ENCODE measurements at places on chromosomes 11 and 22.

DNA sequence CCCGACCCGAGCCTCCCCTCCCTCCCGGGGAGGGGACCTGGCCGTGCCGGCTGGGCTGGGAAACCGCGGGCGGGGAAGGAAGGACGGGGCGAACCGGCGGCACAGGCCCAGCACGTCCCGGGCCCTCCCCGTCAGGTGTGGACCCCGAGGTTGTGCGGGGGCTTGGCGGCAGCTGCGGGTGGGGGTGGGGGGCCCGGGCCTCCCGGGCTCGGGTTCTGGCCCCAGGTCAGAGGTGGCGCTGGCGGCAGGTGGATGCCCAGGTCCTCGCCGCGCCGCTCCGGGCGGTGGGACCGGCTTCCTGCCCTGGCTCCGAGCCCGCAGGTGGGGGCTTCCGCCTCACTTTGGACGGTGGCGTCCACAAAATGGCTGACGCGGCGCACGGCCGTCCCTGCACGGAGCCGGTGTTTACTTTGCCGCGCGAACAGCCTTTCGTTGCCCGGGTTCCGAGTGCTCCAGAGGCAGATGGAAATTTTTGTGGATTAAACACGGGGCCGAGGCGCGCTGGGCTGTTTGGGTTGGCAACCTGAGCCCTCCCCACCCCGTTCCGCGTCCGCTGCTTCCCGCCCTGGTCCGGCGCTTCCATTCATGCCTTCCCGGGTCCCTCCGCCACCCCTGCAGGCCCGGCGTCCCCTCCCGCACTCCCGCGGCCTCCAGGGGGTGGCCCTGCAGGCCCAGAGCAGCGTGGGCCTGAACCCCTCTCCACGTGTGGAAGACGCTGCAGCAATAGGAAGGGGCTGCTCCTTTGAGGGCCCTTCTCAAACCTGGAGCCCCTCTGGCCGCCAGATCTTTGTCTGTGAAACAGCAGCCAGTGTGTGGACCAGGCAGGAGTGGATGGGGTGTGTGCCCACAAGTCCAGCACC lies 92.0 kb upstream of the KCNQ1OT1 start:
- no peak for DNase-seq

DNA sequence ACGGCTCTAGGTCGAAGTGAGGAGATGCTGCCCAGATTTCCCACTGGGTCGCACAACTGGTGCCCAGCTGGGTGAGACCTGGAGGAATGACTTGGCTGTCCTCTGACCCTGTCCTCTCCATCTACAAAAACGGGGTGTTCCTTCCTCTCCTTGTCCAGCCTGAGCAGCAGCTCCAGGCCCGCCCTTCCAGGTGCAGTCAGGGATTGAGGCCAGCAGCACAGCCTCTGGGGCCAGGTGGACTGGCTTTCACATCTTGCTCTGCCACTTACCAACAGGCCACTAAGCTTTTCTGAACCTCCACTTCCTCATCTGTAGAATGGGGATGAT lies 91.7 kb upstream of the LMO1 start:
- DNase-seq, result no peak

DNA sequence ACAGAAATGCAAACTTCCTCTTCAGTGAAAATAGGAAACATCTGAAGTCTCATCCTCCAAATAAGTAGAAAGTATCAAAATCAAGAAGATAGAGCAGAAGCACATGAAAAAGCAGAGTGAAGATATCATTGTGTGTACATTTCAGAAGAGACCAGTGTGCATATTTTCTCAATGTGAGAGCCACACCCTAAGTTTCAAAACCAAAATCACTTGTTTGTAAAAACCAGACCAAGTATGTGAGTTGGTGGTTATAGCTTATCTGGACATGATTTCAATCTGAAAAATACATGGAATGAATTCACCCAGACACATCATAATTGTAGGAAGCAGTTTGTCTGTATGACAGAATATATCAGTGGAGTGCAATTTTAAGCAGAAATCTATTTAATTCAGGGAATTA lies 536.0 kb downstream of the JRKL start:
- DNase-seq, result no peak

- DNase-seq, result no peak
Measured at GRCh38 chr11:28242596-28242995, 134.4 kb downstream of the METTL15 start.

GRCh38 chr11:2289859-2290258 lies 11.9 kb downstream of the C11orf21 start:
- no peak for DNase-seq

DNA sequence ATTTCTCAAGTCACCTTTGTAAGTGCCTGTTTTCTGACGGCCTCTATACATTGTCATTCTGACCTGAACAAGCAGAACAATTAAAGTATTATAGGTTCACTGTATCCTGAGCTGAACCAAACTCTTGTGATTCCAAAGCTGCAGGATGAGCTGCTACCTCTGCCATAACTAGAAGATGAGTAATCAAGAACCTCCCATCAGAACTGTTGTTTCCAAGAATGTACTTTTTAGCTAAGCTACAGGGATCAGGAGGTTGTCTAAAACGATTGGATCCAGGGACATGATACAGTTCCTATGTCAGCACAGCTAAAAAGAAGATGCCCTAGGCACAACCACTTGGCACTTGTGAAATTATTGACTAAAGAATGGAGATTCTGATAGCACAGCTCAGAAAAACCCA lies 288.4 kb upstream of the CCDC90B start:
- DNase-seq, result no peak

GRCh38 chr11:86120807-86121206 lies 51.9 kb upstream of the PICALM start:
- DNase-seq, result no peak

DNA sequence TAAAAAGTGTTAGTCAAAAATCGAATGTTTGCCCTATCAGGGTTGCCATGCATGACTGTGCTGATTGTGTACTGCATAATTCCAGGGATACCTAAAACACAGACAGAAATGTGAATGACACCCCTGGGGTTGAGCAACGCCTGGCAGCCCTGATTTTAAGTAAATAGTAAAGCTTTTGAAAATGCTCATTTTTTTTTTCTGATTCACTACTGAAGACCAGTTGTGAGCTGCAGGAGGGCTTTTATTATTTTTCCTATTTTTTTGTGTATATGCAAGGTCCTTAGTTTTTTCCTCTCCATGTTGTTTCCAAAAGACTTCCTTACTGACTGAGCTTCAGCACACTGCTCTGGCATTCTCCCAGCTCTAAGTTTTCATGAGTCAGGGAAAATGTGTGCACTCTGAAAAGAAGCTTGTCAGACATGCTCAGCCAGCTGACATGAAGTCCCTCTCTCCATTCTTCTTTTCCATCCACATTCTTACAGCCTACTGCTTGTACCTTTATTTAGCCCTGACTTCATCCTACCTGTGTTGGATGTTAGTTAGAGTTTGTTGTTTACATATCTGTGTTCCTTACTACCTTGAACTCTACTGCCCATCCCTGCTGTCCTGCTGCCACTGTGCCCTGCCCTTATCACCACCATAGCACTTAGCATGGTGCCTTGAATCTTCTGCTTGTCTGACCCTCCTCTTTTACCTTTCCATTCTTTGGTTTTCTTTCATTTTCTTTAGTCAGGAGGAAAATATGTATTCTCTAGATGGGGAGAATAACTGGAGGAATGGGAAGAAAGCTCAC lies 79.5 kb downstream of the HORMAD2 start:
- DNase-seq, result peak; percentile 17

GRCh38 chr11:117790279-117790678 lies 6.7 kb downstream of the DSCAML1 start:
- no peak for DNase-seq

DNA sequence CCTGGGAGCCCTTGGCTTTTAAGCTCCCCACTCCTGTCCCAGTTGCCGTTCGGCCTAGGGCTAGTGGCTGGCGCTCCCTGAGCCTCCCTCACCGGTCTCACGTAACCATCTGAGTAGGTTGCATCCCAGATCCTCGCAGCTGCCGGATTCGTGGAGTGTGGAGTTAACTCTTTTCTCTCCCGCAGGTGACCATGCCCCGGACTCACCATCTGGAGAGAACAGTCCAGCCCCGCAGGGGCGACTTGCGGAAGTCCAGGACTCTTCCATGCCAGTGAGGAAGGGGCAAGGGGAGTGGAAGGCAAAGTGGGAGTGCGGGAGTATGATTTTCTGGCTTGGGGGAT lies 902 bp downstream of the MUS81 start:
- no peak for DNase-seq

DNA sequence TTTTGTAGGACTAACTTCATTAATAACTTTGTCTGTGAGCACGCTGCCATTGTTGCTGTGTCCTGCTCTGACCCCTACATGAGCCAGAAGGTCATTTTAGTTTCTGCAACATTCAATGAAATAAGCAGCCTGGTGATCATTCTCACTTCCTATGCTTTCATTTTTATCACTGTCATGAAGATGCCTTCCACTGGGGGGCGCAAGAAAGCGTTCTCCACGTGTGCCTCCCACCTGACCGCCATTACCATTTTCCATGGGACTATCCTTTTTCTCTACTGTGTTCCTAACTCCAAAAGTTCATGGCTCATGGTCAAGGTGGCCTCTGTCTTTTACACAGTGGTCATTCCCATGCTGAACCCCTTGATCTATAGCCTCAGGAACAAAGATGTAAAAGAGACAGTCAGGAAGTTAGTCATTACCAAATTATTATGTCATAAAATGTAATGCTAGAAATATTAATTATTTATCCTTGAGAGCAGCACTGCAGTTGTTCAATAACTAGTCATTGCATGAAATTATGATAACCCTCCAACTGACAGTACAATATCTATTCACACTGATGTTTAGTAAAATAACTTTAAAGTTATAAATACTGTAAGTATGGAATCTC lies 46.4 kb upstream of the OR5D13 start:
- no peak for DNase-seq

GRCh38 chr11:68127714-68128681 lies 6.8 kb upstream of the CHKA start:
- no peak for DNase-seq

GRCh38 chr22:32378707-32379272 lies 21.1 kb downstream of the RFPL3 start:
- DNase-seq, result no peak

GRCh38 chr11:96082002-96082899 lies 158.3 kb upstream of the MTMR2 start:
- no peak for DNase-seq

DNA sequence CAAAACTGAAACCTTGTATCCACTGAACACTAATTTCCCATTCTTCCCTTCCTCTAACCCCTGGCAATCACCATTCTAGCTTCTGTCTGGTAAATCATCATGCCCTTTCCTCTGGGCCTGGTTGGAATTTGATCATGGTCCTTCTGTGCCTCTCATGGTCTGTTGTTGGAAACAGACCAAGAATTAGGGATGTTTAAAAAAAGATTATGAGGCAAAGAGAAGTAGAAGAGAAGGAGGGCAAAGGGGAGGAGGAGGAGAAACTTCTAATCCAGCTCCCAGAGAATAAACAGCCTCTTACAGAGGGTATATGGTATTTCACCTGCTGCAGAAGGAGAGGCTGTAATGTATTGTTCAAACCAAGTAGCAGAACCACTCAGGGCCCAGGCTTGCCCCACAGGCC lies 10.6 kb downstream of the BCO2 start:
- no peak for DNase-seq

DNA sequence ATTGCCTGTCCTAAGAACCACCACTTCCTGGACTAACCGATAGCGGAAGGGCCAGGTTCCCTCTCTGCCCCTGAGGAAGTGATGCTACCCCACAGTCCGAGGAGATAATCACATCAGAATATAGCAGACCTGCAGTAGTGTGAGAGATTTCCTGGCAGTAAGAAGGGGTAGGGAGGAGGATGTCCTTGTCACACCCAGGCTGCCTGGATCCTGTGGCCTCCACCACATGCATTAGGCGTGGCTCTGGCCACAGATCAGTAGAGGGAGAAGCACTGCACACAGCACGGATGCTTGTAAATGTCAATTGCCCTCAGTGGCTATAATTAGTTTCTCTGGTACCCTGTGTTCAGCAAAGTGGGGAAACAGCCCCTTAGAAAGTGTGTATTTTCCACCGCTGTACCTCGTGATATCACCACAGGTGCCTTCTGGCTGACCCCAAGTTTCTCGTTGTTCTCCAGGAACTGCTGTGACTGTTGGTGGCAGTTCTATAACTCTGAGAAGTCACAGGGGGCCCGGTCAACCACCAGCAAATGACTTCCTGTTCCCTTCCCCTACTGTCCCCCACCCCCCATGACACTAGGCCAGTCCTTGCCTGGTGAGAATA lies 61.8 kb downstream of the UBASH3B start:
- DNase-seq, result no peak

GRCh38 chr11:706439-706956 lies 467 bp downstream of the EPS8L2 start:
- DNase-seq, result no peak

- no peak for DNase-seq
Measured at GRCh38 chr11:15724601-15725000, 609.9 kb downstream of the INSC start.

GRCh38 chr22:28892175-28892731 lies 8.9 kb downstream of the ZNRF3 start:
- no peak for DNase-seq

- DNase-seq, result no peak
Measured at GRCh38 chr11:33622186-33622585, 78.4 kb downstream of the C11orf91 start.

GRCh38 chr11:75303544-75304224 lies 47.8 kb downstream of the ARRB1 start:
- DNase-seq, result no peak

- peak; percentile 11 for DNase-seq
Measured at GRCh38 chr22:43848366-43849171, 13.7 kb downstream of the SULT4A1 start.

GRCh38 chr11:27060816-27061460 lies 20.3 kb downstream of the BBOX1 start:
- DNase-seq, result no peak

DNA sequence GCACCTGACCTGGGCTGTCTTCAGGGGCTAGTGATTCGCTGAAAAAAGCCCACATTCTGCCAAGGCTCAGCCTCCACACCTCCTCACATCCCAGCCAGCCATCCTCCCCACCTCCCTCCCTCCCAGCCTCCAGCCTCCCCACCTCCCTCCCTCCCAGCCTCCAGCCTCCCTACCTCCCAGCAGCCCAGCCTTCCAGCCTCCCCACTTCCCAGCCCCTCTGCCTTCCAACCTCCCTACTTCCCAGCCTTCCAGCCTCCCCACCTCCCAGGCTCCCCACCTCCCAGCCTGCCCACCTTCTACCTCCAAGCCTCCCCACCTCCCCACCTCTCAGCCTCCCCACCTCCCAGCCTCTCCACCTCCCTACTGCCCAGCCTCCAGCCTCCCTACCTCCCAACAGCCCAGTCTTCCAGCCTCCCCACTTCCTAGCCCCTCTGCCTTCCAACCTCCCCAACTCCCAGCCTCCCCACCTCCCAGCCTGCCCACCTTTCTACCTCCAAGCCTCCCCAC lies 33.7 kb upstream of the TH start:
- no peak for DNase-seq

- peak; percentile 7 for DNase-seq
Measured at GRCh38 chr11:73760135-73760678, 667 bp downstream of the RAB6A start.

GRCh38 chr11:36478700-36479329 lies 31.3 kb downstream of the TRAF6 start:
- no peak for DNase-seq

GRCh38 chr11:95338430-95338991 lies 107.5 kb upstream of the SESN3 start:
- DNase-seq, result no peak

DNA sequence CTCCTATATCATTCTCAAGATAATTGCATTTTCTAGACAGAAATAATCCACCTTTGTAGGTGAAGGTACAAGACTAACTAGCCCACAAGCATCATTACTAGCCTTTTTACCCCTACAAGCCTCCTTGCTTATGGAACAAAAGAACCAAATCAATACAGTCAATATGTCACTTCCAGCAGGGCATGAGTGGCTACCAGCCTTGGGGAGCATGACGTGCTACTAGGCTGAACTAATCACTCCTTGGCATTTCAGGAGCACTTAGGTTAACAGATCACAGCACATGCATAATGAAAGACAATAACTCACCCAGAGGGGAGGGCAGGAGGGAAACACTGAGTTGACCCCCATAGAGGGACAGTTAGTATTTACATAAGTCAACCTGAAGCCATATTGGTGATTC lies 2.7 kb downstream of the DRD2 start:
- no peak for DNase-seq
